GM23338 (cell line): ENCODE measurements at places on chromosomes 5 and 9. TPM values are rescaled to one million over a fixed set of nuclear protein-coding genes. Genes with fewer than 3 reads are reported as not detected.

The CCNI2 gene
- polyA plus RNA-seq = 0.55 and 1.1 TPM in 2 replicates

The SPATA31E1 gene
- 0.05 TPM in 2 replicates for polyA plus RNA-seq

The C5 gene
- 0.09 TPM in 1 of 2 replicates, not detected in the other for polyA plus RNA-seq

The SECISBP2 gene
- polyA plus RNA-seq = 71.3 and 77.7 TPM in 2 replicates

The LCN9 gene
- polyA plus RNA-seq = not detected in 2 replicates

The ARRDC1 gene
- 33.5 and 36.6 TPM in 2 replicates for polyA plus RNA-seq

The PDLIM4 gene
- 25.2 and 28.0 TPM in 2 replicates for polyA plus RNA-seq

The CD72 gene
- polyA plus RNA-seq = 4.6 and 4.7 TPM in 2 replicates

The OR13C5 gene
- polyA plus RNA-seq = not detected in 2 replicates

The BTNL3 gene
- 0.08 TPM in 1 of 2 replicates, not detected in the other for polyA plus RNA-seq

The TRIM14 gene
- polyA plus RNA-seq = 14.9 and 17.2 TPM in 2 replicates

The FABP6 gene
- 7.5 and 9.7 TPM in 2 replicates for polyA plus RNA-seq

The PCDHB5 gene
- polyA plus RNA-seq = 18.7 and 20.0 TPM in 2 replicates

The FLT4 gene
- 2.6 and 3.4 TPM in 2 replicates for polyA plus RNA-seq

The C9 gene
- polyA plus RNA-seq = not detected in 2 replicates

The DAB2 gene
- 6.0 and 6.4 TPM in 2 replicates for polyA plus RNA-seq

The PAPPA gene
- 0.21 and 0.66 TPM in 2 replicates for polyA plus RNA-seq
